ENCODE measurements at places on chromosomes 7 and 10. TPM values are rescaled to one million over a fixed set of nuclear protein-coding genes. Genes with fewer than 3 reads are reported as not detected.

GRCh38 chr7:147199868-147200267, 1083.3 kb downstream of the CNTNAP2 start:
- DNase-seq = no peak

DNA sequence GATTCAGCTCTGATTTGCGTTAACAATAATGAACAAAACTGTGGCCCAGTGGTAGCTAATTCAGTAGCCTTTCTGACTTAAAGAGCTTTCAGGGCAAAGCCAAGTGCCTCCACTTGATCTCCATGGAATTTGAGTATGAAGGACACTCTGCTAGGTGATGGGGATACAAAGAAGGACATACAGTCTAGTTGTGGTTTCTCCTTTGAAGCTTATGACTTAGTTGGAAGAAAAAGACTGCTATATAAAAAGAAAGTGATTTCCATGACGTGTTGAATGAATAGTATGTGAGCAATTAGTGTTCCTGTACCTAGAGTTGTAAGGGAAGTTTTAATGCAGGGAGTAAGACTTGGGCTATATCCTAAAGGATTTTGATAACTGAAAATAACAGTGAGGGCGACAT, 8.3 kb downstream of the PDCD4 start:
- DNase-seq = no peak

GRCh38 chr10:126909147-126909546, 3.9 kb downstream of the DOCK1 start:
- DNase-seq = no peak

- DNase-seq = no peak
Measured at GRCh38 chr7:11130601-11131000, 156.9 kb downstream of the PHF14 start.

TMEM176B gene
- 2.3 TPM for total RNA-seq

FLNC gene
- total RNA-seq = 3.6 TPM

- DNase-seq = no peak
Measured at GRCh38 chr10:102767428-102768160, 23.8 kb downstream of the WBP1L start.

FUOM gene
- 6.9 TPM for total RNA-seq

RNF32 gene
- 2.2 TPM for total RNA-seq

GRCh38 chr7:131664570-131664969, 108.1 kb upstream of the PODXL start:
- no peak for DNase-seq

GIMAP6 gene
- total RNA-seq = 5.5 TPM

NUTM2E gene
- total RNA-seq = 0.78 TPM

SKAP2 gene
- total RNA-seq = 1.2 TPM

Data from occipital lobe (tissue), 3 donors.